ENCODE measurements at places on chromosomes 3 and 15.

DNA sequence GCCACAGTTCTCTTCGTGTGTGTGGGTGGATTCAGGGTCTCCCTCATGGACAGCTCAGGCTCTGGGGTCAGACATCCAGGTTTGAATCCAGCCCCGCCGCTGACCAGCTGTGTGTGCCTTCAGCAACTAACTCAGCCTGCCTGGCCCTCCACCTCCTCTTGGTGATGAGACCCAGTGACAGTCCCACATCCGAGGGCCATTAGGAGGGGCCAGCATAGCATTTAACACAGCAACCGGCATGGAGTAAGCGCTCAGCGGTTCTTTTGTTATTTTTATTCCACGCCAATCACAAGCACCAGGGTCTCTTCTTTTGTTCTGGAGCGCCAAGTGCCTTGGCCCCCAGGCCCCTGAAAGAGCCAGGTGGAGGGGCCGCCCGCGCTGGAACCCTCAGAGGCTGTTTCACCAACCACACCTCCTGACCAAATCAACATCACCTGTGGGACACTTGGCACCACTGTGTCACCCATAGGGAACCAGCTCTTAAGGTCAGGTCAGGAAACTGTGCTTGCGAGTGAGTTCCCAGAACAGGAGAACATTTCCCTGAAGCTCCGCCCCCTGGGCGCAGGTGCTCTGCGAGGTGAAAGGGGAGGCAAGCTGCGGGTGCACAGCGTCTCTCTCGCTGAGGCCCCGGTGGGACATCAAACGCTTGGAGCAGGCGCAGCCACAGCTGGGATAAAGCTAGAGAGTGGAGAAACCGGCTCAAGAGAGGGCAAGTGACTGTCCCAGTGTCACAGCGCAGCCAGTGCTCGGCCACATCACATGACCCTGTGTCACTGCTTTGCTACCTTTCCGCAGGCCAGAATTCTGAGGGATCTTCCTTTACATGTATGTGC is 311.3 kb downstream of the UACA start:
- no peak for DNase-seq

DNA sequence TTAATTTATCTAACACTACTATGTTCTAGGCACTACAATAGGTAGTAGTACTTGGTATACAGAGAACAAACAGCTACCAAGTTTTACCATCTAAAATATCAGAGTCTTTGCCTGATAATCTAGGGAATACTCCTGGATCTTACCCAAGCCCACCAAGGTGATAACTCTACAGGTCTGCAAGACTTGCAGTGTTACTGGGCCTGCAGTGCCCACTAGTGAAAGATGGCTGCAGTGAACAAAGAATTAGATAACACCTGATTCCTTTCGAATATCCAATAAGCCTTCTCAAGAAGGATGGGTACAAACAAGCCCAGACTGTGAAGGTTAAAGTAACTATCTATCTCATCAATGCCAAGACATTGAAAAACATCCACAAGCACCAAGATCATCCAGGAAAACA is 317.0 kb upstream of the DCBLD2 start:
- DNase-seq: no peak

DNA sequence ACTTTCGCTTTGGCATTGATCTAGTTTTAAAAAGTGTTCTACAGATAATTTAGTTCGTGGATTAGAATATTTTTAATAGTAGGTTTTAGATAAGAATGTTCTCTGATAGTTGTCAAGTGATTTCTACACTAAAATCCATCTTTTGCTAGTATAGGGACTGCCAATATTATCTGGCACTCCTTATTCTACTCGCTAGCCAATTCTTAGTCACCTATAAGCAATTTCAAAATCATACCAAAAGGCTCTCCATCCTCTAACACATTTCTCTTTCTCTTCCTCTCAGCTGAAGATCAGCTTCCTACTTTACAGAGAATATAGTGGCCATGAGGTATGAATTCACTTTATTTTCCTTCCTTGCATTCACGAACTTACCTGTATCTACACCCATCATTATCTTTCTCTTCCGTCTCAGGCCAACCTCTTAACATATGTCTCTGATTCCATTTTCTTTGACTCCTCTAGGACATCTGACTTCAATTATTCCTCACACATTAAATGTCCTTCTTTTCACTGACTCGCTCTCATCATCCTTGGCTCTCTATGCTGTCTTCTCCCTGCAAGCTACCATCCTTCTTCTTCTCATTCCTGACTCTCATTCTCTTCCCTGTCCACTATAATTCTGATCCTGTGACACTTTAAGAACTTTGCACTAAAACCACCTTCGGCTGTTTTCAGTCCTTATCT is 35.5 kb downstream of the C3orf80 start:
- no peak for DNase-seq

DNA sequence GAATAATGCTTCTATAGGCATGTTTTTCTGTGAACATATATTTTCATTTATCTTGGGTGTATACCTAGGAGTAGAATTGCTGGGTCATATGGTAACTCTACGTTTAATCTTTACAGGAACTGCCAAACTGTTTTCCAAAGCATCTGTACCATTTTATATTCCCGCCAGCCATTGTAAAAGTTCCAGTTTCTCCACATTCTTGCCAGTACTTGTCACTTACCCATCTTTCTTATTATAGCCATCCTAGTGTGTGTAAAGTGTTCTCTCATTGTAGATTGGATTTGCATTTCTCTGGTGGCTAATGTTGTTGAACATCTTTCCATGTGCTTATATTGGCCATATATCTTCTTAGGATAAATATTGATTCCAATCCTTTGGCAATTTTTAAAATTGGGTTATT is 31.2 kb upstream of the CFAP20DC start:
- no peak for DNase-seq

GRCh38 chr3:32147933-32148332 is 41.5 kb downstream of the GPD1L start:
- no peak for DNase-seq

DNA sequence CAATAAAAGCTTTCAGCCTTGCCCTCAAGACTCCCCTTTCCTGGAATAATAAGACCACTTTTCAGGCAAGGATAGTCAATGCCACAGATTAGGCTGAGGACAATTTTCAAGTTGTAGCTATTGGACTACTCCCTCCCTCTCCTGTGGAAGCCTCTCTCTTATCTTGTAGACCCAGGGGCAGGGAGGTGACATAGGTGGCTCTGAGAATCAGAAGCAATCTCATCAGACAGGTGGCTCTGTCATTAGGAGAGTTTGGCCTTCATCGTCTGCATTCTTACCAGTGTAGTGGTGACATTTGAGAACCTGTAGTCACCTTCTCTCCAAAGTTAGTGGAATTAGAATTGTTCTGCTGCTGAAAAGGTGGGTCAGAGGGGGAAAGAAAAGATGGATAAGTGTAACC is 80.0 kb downstream of the LARS2 start:
- DNase-seq: no peak

DNA sequence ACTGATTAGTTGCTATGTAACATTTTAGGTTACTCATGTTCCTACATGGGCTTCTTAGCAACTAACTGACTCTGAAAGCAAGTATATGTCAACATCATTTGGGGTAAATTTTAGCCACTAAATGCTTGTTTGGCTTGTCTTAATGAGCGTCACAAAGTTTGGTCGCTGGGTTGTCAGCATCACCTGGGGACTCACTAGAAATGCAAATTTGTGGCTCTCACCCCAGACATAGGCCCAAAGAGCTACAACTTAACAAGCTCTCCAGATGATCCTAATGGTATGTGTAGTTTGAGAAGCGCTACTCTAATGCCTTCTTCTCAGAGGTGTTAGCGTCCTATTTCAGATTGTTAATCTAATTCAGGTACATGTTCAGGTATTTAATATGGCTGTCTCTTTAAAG is 32.7 kb upstream of the CPOX start:
- DNase-seq: no peak

DNA sequence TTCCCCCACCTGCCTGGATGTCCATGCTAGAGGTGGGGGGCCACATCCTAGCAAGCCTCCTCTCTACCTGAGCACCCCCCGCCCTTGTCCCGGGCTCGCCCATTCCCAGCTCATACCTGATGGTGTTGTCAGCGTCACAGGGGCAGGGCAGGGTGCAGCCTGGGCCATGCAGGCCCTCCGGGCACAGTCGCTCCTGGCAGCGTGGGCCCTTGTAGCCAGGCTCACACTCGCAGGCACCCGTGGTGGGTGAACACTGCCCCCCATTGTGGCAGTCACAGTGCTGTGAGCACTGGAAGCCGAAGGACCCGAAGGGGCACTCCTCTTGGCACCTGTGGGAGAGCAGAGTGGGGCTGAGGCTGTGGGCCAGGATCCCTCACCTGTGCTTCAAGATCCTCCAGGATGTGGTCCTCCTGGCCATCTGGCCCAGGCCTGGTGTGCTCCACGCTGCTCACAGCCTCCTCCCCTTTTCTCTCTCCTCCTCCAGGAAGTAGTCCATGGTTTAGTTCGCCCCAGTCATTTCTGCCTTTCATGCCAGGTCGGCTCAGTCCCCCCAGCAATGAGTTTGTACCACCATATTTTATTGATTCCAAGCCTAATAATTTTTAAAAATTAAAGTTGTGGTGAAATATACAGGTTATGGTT is 95.6 kb downstream of the RAB11A start:
- DNase-seq: no peak

- no peak for DNase-seq
Observed at GRCh38 chr3:31917303-31918005, 63.6 kb downstream of the OSBPL10 start.

Measured in NCI-H187 treated with DMSO at 0.1 percent for 48 hours (cell line).